ENCODE measurements at places on chromosomes 1 and 21. TPM values are rescaled to one million over a fixed set of nuclear protein-coding genes. Genes with fewer than 3 reads are reported as not detected.

DNA sequence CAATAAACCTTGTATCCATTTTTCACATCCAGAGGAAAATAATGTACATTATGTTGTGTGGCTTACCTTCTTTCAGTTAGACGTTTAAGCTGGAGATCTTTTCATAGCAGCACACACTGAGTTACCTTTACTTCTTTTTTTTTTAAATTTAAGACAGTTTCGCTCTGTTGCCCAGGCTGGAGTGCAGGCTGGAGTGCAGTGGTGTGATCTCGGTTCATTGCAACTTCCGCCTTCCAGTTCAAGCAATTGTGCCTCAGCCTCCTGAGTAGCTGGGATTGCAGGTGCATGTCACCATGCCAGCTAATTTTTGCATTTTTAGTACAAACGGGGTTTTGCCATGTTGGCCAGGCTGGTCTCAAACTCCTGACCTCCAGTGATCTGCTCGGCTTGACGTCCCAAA, 7.4 kb upstream of the CAMTA1 start:
- DNase-seq = no peak

- DNase-seq = no peak
Observed at GRCh38 chr1:184025242-184025675, 12.3 kb downstream of the COLGALT2 start.

DNA sequence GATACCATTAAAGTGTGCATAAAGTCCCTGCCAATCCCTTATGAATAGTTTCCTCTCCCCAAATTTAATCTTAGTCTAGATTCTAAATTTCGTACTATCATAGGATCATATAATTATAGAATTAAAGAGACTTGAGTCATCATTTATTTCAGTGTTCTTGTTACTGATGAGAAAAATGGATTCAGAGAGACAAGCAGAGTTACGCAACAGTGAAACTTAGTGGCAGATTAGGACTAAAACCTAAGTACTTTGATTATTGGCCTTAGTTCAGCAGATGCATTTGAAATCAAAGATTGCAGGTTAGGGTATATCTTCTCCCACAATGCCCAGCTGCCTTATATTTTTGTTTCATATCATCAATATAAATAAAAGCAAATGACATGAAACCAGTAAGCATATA, 843 bp upstream of the KRTAP19-7 start:
- no peak for DNase-seq

GRCh38 chr1:237507005-237507404, 383.7 kb downstream of the ZP4 start:
- DNase-seq = no peak

GRCh38 chr21:35298757-35299156, 249.7 kb upstream of the RUNX1 start:
- no peak for DNase-seq

GRCh38 chr1:86914601-86914997, at the start of gene HS2ST1:
Gene HS2ST1 (plus strand): TSS chr1:86914635.
- DNase-seq = peak; percentile 17

DNA sequence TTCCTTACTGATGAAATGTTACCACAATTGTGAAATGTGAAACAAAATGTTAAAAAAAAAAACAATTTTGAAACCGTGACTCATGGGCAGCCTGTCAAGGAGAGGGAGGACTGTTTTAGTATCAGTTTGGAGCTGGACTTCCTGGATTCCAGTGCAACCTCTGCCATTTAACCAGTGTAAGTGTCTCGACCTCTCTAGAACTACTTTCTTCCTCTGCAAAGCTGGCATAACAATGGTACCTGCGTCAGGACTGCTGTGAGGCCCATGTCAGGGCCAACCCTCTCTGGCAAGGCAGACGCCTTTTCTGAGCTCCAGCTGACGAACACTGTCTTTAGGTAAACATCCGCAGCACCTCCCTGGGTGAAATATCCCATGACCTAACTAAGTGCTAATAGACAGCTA, 20.9 kb downstream of the URB1 start:
- DNase-seq = no peak

- DNase-seq = no peak
Observed at GRCh38 chr21:46555678-46556077, 49.2 kb downstream of the S100B start.

DNA sequence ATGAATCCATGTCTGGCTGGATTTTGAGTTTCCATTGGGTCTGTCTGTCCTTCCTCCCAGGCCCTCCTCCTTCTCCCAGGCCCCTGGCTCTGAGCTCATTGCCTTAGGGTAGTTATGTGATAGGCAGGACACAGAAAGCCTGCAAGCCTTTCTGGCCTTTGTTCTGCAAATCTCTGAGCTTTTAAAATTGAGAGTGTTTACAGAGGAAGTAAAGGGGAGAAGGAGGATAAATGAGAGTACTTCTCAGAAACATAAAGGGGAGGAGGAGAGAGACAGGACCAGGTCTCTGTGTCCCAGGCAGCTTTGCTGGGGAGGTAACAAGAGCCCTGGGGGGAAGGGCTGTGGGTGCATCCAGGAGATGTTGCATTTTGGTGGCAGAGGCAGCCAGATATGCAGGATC, 126.7 kb downstream of the FOXD2 start:
- no peak for DNase-seq

GRCh38 chr1:146013559-146013922, 8.0 kb downstream of the HJV start:
- DNase-seq = no peak

DNA sequence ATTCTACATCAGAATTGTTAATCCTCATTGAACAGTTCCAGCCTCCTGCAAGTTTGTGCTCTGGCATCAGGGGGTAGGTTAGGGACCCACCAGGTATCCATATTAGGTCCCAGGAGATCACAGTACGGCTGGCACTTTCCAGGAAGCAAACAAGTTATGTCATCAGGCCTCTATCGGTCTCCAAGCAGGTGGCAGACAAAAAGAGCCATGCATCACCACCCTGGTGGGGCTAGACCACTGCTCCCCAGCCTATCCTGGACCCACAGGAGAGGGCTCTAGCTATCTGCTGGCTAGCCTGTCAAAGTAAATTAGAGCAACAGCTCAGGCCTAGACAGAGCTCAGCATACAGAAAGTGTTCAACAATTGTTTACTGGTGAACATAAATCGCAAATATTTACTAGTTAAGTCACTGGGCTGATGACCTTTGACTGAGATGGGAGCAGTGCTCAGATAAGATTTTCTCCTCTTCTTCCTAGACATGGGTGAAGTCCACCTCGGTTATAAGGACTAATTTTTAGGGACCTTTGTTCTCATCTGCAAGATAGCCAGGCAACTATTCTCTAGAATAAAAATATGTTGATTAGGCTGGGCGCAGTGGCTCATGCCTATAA, 6.4 kb downstream of the NUAK2 start:
- DNase-seq = no peak

GRCh38 chr1:210662291-210663050, 333.8 kb downstream of the HHAT start:
- DNase-seq = no peak

DNA sequence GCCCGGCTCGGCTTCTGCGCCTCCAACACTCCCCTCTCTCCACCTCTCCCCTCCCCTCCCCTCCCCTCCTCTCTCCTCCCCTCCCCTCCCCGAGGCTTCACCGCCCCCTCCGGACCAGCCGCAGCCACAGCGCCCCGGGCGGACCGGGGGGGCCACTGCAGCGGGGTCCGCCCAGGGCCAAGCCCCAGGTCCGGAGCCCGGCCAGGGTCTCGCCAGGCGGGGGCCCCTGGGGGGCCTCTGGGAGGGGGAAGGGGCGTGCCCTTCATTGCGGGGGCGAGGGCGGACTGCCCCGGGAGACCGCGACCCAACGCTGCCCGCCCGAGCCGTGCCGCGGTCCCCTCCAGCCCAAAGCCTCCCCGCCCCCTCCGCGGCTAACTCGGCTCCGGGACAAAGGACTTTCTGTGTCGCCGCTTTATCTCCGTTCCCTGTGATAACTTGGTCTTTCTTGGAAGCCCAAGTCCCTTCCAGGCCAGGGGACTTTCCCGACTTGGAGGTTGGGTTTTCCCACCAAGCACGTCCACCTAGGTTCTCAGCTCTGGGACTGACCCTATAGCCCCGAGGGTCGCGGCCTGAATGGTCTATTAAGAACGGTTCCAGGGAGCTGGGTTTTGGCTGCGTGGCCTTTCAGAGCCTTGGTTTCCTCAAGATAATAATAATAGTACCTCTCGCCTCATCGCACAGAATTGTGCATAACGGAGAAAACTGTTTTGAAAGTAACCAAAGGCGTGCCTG, at the start of gene UBQLN4:
UBQLN4 (minus strand) TSS at position 31 of the 732 bp plus-strand sequence. CDS start 97 bp downstream, outside the sequence.
- DNase-seq = peak; percentile 87

GRCh38 chr1:241598249-241598648, 41.9 kb downstream of the CHML start:
- no peak for DNase-seq

DNA sequence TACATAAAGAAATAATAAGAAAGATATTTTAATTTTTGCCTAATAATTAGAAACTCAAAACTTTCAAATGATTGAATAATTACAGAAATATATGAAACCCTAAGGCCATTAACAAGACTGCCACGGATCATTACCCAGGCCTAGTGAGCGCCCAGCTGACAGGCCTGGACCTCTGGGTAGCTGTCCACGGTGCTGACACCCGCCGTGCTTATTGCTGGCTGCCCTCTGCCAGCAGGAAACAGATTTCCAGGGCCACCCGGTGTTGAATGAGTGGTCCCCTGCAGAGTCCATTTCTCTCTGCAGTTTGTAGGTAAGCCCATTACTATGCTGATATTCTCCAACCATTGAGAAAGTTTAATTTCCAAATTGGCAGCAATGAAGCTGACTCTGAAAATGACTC, 254.4 kb upstream of the GJB5 start:
- DNase-seq = no peak

- no peak for DNase-seq
Observed at GRCh38 chr1:184625271-184625670, 129.4 kb downstream of the EDEM3 start.

GBP6 gene
- not detected for polyA plus RNA-seq

ACKR1 gene
- not detected for polyA plus RNA-seq

PRR9 gene
- not detected for polyA plus RNA-seq

SIPA1L2 gene
- polyA plus RNA-seq = 6.7 TPM

Measured in A549 (cell line).